ENCODE measurements at places on chromosomes 1 and 21. TPM values are rescaled to one million over a fixed set of nuclear protein-coding genes. Genes with fewer than 3 reads are reported as not detected.

ETV3L gene
- total RNA-seq = not detected

NTRK1 gene
- total RNA-seq = not detected

PCSK9 gene
- 1.1 TPM for total RNA-seq

A3GALT2 gene
- not detected for total RNA-seq

CCDC185 gene
- not detected for total RNA-seq

SLC30A2 gene
- total RNA-seq = not detected

NCAM2 gene
- total RNA-seq = 2.5 TPM

SMCP gene
- 0.11 TPM for total RNA-seq

MTARC2 gene
- 1.5 TPM for total RNA-seq

GCSAML gene
- total RNA-seq = under 0.01 TPM

CFHR2 gene
- not detected for total RNA-seq

AQP10 gene
- total RNA-seq = not detected

TSPAN1 gene
- total RNA-seq = 0.22 TPM

CLCNKB gene
- total RNA-seq = 0.12 TPM

S100A5 gene
- total RNA-seq = 0.66 TPM

CDCA8 gene
- 27.9 TPM for total RNA-seq

PHLDA3 gene
- total RNA-seq = 98.3 TPM

SERPINC1 gene
- 0.12 TPM for total RNA-seq

Measured in uterine smooth muscle cell (primary cell).